NB4 (cell line): ENCODE measurements at places on chromosomes 5 and 9.

GRCh38 chr5:141778206-141778605 is 96.2 kb upstream of the ARAP3 start:
- DNase-seq: peak; percentile 65

GRCh38 chr5:155049569-155050383 is 36.2 kb downstream of the KIF4B start:
- DNase-seq: peak; percentile 22

- no peak for DNase-seq
Measured at GRCh38 chr5:143494162-143494561, 90.7 kb upstream of the NR3C1 start.

DNA sequence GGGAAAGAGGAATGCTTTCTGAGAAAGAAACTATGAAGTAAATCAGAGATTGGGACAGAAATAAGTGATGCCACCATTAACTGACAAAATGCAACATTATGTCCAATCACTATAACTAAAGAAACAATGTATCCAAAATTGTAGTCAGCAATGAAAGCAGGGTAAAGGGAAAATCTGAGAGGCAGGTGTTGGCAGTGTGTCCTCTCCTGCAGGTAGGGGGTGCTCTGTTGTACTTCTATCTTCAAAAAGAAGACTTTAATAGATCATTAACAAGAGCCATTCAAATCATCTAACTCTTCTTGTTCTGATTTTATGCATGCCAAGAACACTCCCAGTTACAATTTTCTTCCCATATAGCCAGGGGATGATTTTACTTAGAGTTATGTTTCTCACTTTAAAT is 1275.7 kb downstream of the PTPRD start:
- no peak for DNase-seq

GRCh38 chr9:125202846-125203618 is 2.7 kb downstream of the RABEPK start:
- DNase-seq: no peak

GRCh38 chr9:117344892-117345660 is 69.8 kb downstream of the ASTN2 start:
- no peak for DNase-seq

GRCh38 chr9:135777623-135778177 is 75.7 kb downstream of the KCNT1 start:
- no peak for DNase-seq

- DNase-seq: no peak
Measured at GRCh38 chr9:137221506-137222111, 431 bp downstream of the RNF208 start.

- no peak for DNase-seq
Measured at GRCh38 chr5:60583616-60584015, 116.3 kb downstream of the DEPDC1B start.

DNA sequence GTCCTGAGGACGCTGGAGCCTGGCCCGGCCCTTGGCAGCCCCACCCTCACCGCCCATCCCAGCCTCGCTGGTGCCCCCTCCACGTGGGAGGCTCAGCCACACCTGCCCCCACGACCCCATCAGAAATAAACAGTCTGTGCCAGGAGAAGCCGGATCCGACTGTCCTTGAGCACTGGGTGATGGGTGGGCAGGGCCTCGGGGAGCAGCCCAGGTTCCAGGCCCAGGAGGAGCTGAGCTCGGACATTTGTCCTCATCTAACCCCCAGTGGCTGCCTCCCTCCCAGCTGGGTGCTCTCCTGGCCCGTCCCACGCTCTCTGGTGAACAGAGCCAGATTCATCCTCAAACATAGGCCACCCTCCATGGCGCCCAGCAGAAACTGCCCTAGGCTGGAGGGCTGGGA is 4.6 kb upstream of the PTGDS start:
- no peak for DNase-seq

DNA sequence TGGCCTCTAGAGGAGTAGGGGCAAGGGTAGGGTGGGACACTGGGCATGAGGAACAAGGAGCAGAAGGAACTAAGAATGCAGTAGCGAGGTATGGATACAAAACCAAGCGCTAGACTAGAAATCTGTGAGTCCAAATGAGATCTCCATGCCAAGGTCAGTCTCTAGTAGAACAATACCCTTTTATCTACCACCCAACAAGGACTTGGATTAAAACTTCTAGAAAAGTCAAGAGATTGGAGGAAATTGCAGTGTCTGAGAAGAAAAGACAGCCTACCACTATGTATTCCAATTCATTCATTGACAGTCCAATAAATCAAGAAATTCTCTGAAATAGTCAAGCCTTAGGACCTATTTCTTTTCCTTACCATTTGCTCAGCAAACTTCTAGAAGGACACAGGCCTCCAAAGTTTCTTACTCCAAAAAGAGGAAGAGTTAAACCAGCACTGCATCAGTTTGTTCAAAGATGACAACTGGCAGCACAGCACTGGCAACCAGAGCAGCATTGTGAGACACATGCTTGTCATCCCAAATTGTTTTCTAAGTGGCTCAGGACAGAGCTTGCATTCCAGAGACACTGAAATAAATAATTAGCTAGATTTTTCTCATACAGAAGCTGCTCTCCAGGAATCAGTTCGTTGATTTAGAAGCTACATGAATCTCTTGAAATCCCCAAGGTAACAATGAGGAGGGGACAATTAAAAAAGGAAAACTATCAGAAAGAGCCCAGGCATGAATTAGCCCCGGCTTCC is 22.6 kb downstream of the ABCA1 start:
- DNase-seq: no peak

DNA sequence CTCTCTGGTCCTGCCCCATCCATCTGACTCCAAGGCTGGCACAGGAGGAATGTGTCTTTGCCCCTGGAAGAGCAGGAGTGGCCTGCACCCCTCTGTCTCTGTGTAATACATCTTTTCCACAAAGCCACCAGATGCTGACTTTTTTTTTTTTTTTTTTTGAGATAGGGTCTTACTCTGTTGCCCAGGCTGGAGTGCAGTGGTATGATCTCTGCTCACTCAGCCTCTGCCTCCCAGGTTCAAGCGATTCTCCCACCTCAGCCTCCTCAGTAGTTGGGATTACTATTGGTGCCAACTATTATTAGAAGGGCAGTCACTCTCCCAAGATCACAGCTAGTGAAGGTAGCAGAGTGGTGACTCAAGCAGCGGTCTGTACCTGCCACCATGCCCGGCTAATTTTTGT is 19.6 kb downstream of the SPRY4 start:
- no peak for DNase-seq

- no peak for DNase-seq
Measured at GRCh38 chr5:139315056-139315615, 21.6 kb downstream of the MATR3 start.

- no peak for DNase-seq
Measured at GRCh38 chr5:123112196-123112595, 23.2 kb downstream of the PRDM6 start.

DNA sequence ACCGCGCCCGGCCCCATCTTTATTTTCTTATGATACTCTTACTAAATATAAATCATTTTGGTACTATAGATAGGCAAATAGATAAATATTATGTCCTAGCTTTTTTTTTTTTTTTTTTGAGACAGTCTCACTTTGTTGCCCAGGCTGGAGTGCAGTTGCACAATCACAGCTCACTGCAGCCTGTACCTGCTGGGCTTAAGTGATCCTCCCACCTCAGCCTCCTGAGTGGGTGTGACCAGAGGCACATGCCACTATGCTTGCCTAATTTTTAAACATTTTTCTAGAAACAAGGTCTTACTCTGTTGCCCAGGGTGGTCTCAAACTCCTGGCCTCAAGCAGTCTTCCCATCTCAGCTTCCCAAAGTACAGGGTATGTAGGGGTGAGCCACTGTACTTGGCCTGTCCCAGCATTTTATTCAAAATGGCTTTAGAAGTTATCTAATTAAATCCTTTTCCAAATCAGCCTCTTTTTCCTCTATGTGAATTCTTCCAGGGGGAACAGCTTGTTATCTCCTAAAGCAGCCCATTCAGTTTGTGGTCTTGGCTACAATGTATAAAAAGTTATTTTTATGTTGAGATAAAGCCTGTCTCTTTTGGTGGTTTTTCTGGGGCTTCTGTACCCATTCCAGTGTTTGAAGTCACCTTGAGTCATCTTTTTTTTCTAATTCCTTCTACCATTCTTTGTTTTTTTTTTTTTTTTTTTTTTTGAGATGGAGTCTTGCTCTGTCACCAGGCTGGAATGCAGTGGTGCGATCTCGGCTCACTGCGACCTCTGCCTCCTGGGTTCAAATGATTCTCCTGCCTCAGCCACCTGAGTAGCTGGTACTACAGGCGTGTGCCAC is 12.1 kb downstream of the MELK start:
- DNase-seq: no peak

DNA sequence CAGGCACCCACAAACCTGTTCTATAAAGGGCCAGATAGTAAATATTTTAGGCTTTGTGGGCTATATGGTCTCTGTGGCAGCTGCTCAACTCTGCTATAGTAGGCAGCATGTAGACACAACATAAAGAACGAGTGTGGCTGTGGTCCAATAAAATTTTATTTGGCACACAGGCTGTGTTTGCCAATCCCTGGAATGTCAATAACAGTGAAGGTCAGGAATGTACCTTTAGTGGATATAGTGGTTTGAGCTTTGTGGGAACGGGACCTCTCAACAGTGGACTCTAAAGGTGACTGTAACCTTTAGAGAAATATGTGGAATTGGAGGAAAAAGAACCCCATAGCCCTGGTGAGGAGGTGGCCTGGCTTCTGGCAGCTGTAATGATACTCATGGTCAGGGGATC is 145.2 kb downstream of the MAST4 start:
- DNase-seq: no peak

GRCh38 chr5:55371145-55371544 is 63.4 kb downstream of the MTREX start:
- DNase-seq: no peak

DNA sequence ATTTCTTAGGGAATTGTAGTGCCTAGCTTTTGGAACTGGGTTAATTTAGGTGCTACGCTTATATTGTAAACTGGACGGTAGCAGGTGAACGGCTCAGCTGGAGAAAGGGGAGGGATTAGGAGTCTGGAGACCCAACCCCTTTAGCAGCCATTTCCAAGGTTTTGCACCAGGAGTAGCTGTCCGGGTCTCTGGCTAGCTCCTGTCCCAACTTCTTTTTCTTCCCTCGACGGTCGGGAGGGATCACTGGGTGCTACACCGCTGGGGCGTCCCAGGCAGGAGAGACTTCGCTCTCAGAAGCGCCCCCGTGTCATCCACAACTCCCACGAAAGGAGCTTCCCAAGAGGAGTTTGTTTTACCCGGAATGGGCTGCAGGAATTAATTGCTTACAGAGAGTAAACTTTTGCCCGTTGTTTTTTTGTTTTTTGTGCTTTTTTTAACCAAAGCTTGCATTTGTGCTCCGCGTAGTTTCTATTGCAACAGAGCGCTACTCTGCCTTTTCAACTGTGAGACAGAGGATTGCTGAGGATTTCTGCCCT is 1640.9 kb upstream of the C9orf72 start:
- no peak for DNase-seq

DNA sequence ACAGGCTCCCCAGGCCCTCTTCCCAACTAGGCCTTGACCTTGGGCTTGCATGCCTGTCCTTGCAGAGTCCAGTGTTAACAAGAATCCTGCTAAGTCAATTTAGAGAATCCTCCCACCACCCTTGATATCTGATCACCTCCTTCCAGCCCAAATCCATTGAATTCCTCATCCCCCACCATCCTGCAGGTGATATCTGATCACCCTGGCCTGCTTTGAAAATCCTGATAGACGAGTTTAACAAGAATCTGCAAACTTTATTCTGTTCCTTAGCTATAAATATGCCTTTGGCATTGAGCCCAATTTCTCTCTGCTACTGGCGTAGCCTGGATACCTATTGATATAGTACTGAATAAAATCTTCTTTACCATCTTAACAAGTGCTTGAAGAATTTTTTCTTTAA is 125.5 kb downstream of the DIRAS2 start:
- DNase-seq: no peak
